HCT116 (cell line): ENCODE measurements at places on chromosomes 12 and 14. TPM values are rescaled to one million over a fixed set of nuclear protein-coding genes. Genes with fewer than 3 reads are reported as not detected.

The RIPK3 gene
- total RNA-seq: not detected

GRCh38 chr12:19915392-19916195 lies 452.7 kb upstream of the PDE3A start:
- no peaks in the 10 kb centered on the region for H3K27me3 ChIP-seq
- H3K36me3 ChIP-seq: no peaks in the 10 kb centered on the region
- peak; percentile 8 for DNase-seq

DNA sequence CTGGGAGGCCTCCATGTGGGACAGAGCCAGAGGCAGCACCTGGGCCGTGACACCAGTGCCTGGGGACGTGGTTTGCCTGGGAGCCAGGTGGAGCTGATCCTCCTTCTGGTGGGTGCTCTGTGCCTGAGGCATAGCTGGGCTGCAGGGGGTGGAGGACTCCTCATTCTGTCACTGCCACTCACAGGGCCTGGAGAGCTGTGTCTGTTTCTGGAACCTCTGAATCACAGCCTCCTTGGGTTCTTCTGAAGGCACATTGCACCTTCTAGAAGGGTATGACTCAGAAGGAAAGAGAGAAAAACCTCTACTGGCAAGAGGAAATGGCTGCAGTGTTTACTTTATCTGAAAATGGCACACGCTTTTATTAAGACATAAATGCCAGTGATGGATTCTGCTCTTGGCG lies 659.8 kb downstream of the VRK1 start:
- H3K27ac ChIP-seq: no peak overlapping the region
- no peak for DNase-seq
- no peak overlapping the region for H3K4me3 ChIP-seq
- H3K27me3 ChIP-seq: no peaks in the 10 kb centered on the region
- H3K36me3 ChIP-seq: no peaks in the 10 kb centered on the region

DNA sequence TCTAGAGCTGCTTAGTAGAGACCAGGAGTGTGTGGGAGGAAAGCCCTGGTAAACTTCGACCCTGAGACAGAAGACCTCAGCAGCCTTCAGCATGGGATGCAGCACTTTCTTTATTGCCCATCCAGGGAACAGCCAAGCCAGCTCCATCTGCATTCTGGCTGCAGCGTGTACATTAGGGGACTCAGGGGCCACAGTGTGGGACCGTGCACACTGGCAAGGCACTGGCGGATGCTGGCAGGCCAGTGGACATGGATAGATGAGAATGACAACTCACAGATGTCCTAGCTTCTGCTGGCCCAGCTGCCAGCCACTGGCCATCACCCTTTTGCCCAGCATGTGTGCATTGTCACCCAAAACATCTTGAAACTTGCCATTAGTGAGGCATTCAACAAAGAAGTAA lies 12.5 kb downstream of the PLD4 start:
- DNase-seq: no peak
- H3K4me1 ChIP-seq: no peaks in the 10 kb centered on the region
- no peak overlapping the region for H3K27ac ChIP-seq
- no peaks in the 10 kb centered on the region for H3K27me3 ChIP-seq

The SYNE2 gene
- 28.8 TPM for total RNA-seq

DNA sequence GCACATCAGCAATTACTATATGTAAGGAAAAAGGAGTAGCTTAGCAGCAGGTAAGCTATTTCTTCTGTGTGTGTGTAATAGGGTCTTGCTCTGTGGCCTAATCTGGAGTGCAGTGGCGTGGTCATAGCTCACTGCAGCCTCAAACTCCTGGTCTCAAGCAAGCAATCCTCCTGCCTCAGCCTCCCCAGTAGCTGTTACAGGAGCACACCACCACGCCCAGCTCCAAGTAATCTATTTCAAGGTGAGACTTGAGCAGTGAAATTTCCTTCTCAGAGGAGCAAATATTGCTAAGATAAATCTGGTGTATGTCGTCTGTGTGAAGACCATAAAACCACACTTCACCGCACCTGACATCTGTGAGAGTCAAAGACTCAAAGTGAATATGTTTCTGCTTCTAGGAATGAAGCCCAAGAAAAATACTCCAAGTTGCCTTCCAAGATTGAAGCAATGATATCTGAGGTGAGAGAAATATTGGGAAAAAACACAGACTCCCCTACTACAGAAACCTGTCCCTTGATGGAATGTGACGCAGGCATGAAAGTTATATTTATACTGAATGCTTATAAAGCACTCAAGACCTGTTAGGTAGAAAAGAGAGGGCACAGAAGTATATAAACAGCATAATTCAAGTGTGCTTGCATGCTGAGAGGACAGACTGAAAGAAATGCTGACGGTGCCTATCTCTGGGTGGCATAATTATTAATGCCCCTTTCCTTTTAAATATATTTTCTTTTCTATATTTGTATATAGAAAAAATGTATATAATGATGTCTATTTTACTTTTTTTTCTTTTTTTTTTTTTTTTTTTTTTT lies 2.5 kb upstream of the SELPLG start:
- H3K4me3 ChIP-seq: no peak overlapping the region
- DNase-seq: no peak
- H3K27ac ChIP-seq: no peak overlapping the region

GRCh38 chr14:53376064-53376463 lies 222.9 kb upstream of the DDHD1 start:
- no peak overlapping the region for H3K27ac ChIP-seq
- DNase-seq: no peak
- no peak overlapping the region for H3K4me3 ChIP-seq

- H3K36me3 ChIP-seq: no peaks in the 10 kb centered on the region
- H3K4me3 ChIP-seq: no peak overlapping the region
- H3K4me1 ChIP-seq: no peaks in the 10 kb centered on the region
- DNase-seq: no peak
These were observed 16.3 kb upstream of the MYO1H start for GRCh38 chr12:109331301-109331952.

- no peak overlapping the region for H3K4me3 ChIP-seq
- no peak overlapping the region for H3K27ac ChIP-seq
- no peaks in the 10 kb centered on the region for H3K27me3 ChIP-seq
- no peaks in the 10 kb centered on the region for H3K36me3 ChIP-seq
These were observed 1.5 kb downstream of the SERPINA6 start for GRCh38 chr14:94321421-94322271.

DNA sequence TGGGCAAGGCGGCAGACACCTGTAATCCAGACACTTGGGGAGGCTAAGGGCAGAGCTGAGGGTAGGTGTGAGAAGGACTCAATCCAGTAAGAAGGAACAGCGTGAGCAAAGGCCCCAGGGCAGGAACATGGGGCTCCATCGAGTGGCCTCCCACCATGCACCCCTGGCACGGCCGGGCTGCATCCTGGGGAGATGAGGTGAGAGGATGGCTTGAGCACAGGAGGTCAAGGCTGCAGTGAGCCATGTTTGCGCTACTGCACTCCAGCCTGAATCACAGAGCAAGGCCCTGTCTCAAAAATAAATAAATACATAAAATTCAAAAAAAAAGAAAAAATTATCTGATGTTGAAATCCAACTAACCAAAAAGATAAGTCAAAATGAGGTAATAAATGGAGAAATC lies 58.5 kb downstream of the ARL6IP4 start:
- no peak for DNase-seq
- H3K4me3 ChIP-seq: no peak overlapping the region
- H3K4me1 ChIP-seq: peaks cover 8% of the 10 kb centered on the region; the same call in 1 of the 2 replicates
- no peaks in the 10 kb centered on the region for H3K27me3 ChIP-seq
- H3K36me3 ChIP-seq: no peaks in the 10 kb centered on the region

DNA sequence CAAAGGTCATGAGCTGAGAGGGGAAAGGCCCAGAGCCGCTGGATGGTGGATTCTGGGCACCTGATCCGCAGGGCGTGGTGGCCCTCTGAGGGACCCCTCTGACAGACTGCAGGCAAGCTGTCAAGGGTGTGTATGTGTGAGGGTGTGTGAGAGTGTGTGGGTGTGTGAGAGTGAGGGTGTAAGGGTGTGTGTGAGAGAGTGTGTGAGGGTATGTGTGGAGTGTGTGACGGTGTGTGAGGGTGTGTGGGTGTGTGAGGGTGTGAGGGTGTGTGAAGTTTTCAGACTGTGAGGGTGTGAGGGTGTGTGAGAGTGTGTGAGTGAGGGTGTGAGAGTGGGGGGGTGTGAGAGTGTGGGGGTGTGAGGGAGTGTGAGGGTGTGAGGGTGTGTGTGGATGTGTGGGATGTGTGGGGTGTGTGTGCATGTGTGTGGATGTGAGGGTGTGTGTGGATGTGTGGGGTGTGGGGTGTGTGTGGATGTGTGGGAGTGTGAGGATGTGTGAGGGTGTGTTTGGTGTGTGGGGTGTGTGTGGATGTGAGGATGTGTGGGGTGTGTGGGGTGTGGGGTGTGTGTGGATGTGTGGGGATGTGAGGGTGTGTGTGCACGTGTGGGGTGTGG lies 156.7 kb downstream of the TMEM121 start:
- no peak overlapping the region for H3K4me3 ChIP-seq
- no peak for DNase-seq
- H3K27me3 ChIP-seq: no peaks in the 10 kb centered on the region
- H3K27ac ChIP-seq: no peak overlapping the region
- H3K4me1 ChIP-seq: no peaks in the 10 kb centered on the region
- H3K36me3 ChIP-seq: no peaks in the 10 kb centered on the region

GRCh38 chr14:66641861-66642635 lies 134.1 kb downstream of the GPHN start:
- no peaks in the 10 kb centered on the region for H3K27me3 ChIP-seq
- no peak overlapping the region for H3K27ac ChIP-seq
- no peak overlapping the region for H3K4me3 ChIP-seq
- no peak for DNase-seq

The RBP5 gene
- 0.22 TPM for total RNA-seq

The MIP gene
- 0.79 TPM for total RNA-seq

The FBLN5 gene
- total RNA-seq: 3.3 TPM

GRCh38 chr12:104486363-104486750 lies 29.6 kb downstream of the CHST11 start:
- H3K36me3 ChIP-seq: no peaks in the 10 kb centered on the region
- H3K4me1 ChIP-seq: peaks cover 3% of the 10 kb centered on the region
- H3K27ac ChIP-seq: no peak overlapping the region
- H3K27me3 ChIP-seq: no peaks in the 10 kb centered on the region
- DNase-seq: no peak

DNA sequence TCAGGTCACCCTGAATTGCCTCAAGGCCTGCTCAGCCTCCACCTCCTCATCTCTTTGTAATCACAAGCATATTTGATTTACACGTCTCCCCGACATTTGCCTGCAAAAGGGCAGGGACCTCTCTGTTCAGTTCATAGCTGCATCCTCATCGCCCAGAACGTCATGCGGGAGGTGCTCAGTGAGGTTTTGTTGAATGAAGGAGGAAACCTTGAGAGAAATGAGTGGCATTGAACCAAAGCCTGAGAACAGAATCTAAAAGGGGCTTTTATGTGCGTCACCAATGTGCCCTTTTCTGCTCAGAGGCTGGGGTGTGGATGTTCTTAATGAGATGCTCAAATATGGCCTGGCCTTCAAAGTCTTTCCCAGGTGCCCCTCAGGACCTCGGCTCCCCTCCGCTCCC lies 50.0 kb upstream of the LHX5 start:
- no peak overlapping the region for H3K27ac ChIP-seq
- H3K27me3 ChIP-seq: peaks cover 55% of the 10 kb centered on the region

The SVOP gene
- 0.47 TPM for total RNA-seq

The SAMD15 gene
- total RNA-seq: 1.9 TPM

The RNASE4 gene
- total RNA-seq: 3.9 TPM

DNA sequence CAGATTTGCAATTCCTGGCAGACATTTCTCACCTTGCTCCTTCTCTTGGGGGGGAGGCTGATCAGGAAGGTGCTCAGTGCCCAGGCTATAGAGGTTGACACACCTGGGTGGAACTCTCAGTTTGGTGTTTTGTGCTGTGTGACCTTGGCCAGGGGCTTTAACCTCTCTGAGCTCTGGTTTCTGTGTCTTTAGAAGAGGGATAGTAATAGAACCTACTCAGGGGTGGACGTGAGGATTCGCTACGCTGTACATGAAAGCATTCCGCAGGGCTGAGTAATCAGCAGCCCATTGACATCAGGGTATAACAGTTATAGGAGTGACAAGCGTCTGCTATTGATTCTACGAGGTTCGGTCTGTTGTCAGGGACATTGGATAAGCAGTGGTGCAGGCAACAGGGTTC lies 98.1 kb downstream of the PHETA1 start:
- H3K4me1 ChIP-seq: peaks cover 21% of the 10 kb centered on the region
- peak; percentile 23 for DNase-seq
- H3K27me3 ChIP-seq: no peaks in the 10 kb centered on the region
- H3K27ac ChIP-seq: no peak overlapping the region
- H3K36me3 ChIP-seq: no peaks in the 10 kb centered on the region
- no peak overlapping the region for H3K4me3 ChIP-seq

GRCh38 chr12:109346920-109347319 lies 780 bp upstream of the MYO1H start:
- no peaks in the 10 kb centered on the region for H3K4me1 ChIP-seq
- H3K36me3 ChIP-seq: no peaks in the 10 kb centered on the region
- H3K4me3 ChIP-seq: no peak overlapping the region
- DNase-seq: no peak

The TMEM229B gene
- total RNA-seq: 0.71 TPM
